ENCODE measurements at places on chromosomes 1 and 21.

GRCh38 chr1:244758708-244759107 is 76.8 kb upstream of the COX20 start:
- no peak for DNase-seq

GRCh38 chr1:23343221-23344110 is 618 bp downstream of the HNRNPR start:
- DNase-seq: peak; percentile 72

DNA sequence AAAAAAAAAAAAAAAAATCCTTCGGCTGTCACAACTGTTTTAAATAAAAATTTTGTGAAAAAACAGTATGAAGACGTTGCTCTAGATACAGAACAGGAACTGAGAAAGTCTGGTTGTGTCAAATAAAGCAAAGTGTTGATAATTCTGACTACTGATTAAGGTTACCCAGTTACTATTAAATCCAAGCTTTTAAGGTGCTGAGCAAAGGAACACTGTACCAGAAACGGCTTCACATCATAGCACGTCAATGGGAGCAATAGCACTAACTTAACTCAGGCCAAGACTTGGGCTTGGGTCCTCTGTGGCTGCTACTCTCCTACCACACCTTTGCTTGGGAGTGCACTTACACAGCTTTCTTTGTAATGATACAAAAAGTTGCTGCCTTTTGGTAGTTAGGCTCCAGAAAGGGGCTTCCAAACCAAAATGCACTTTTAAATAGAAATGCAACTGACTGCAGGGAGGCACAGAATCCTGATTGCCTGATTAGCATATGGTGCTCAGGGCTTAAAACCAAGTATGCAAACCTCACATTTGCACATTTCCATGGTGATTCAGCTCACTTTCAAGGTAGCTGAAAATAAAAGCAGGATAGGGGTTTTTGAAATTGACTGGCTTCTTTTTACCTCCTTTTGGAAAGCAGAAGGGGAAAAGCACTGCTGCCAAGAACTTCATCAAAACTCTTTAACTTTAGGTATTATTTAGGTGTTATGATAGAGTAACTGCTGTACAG is 6.3 kb downstream of the MCL1 start:
- no peak for DNase-seq

GRCh38 chr1:45863218-45863617 is 59.8 kb downstream of the MAST2 start:
- no peak for DNase-seq

DNA sequence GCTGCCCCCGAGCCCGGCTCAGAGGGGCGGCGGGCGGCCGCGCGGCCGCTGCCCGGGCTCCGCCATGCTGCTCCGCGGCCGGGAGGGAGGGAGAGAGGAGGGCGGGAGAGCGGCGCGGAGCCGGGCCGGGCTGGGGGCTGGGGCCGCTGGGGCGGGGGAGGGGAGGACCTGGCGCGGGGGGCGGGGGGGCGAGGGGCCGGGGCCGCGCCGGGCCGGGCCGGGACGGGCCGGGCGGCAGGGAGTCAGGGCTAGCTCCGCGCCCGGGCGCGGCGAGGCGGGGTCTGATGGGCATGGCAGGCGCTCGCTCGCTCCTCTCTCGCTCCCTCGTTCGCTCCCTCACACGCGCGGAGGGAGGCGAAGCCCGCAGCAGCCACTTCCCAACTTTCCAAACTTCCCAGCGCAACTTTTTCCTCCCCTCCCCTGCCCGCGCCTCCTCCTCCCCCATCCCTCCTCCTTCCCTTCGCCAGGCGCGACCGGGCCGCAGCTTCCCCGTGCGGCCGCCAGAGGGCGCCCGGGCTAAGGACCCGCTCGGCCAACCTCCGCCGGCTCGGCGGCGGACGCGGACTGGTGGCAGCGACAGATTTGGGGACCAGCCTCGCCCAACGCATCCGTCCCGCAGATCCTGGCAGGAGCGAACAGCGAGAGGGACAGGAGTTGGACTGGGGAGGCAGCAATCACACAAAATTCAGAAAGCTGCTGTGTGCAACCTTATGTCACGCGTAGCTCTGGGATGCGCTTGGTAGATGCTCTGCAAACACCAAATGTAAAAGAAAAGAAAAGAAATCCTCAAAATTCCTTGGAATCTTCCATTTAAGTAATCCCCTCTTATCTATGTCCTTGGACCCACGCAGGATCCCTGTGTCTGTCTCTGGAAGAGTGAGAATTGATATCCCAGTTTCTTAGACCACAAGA is at the start of gene TRABD2B:
TRABD2B (minus strand) TSS at position 97 of the 912 bp plus-strand sequence.
- peak; percentile 55 for DNase-seq

DNA sequence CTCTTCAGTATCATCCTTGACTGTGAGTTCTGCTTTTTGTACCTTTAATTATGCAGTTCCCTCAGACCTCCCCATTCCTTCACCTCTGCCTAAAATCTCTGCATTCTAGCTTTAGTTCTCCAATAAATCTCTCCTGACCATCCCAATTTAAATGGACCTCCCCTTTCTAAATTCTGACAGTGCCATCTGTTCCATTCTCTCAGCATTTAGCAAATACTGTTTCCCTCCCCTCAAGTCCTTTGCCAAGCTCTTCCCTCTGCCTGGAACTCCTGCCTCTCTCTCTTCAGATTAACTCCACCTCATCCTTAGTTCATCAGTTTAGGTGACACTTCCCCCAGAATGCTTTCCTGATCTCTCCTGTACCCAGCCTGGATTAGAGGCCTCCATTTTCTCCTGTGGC is 54.0 kb upstream of the JUN start:
- DNase-seq: no peak

DNA sequence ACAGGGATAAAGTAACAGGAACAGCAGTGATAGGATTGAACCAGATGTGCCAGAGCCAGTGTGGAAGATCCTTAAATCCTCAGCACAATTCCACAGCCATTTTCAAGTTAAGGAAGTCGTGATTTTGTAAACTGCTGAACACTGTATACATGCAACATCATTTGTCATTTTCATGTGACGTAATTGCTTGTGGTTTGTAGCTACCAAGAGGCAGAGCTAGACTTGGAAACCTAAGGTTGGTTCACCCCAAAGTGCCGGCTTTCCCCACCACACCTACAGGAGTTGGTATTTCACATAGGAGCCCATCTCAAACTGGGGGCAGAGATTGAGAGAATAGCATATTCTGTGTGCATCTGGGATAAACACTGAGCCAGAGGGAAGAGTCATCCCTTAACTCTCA is 113.9 kb downstream of the CAPN8 start:
- DNase-seq: no peak

DNA sequence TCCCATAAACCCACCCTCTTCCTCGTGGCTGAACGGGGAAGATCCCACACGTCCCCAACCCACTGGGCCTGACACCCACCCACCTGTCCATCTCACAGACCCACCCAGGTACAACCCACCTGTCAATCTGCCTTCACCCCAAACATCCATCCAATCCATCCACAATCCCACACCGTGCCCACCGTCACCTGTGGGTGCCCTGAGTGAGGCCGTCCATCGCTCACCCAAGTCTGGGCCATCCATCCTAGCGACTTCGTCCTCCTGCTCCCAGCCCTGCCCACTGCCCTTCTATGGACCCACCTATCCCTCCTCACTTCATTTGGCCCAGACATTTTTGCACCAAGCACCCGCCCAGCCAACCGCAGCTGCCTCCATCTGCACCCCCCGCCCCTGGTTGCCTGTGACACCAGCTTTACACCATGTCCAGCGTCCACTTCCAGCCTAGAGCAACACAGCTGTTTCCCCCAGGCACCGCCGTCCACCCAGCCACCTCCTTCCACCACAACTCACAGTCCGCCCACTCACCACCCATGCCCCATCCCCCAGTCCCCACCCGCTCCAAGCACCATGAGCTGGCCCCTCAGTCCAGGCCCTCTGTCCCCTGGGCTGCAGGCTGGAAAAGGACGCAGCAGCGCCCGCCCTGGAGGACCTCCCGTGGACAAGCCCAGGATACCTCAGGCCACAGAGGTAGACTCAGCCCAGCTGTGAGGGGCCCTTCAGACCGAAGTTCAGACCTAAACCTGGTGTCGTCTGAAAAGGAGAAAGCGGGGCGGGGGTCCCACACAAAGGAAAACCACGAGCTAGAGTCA is 7.7 kb downstream of the TTLL10 start:
- no peak for DNase-seq

- peak; percentile 35 for DNase-seq
Observed at GRCh38 chr1:153978274-153978909, 918 bp upstream of the JTB start.

DNA sequence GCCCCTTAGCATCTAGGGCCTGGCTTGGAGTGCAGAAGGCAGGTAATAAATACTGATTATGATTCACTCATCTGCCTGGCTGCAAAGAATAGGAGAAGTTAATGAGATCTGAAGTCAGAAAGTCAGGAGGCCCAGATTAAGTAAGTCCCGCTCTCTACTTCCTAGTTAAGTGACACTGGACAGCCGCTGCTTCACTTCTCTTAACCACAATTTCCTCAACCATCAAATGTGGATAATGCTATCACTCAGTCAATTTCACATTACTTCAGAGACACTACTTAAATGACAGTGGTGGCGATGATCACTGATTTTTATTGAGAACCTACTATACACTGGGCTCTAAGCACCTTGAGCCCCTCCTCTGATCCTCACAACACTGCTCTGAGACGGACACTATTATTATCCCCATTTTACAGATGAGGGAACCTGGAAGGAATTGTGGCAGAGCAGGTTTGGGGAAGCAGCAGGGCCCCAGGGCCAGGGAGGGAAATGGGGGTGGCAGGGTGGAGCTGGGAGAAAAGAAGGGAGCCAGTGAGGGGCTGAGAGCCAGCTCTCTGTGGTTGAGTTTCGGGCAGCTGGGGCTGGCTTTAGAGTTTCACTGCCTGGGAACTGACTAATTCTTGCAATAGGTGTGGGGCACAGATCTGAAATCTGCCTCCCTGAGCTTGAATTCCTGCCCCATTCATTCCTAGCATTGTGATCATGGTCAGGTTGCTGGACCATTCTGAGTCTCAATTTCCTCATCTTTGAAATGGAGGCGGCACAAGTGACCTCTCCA is 2.4 kb upstream of the E2F2 start:
- DNase-seq: no peak

- DNase-seq: no peak
Observed at GRCh38 chr1:17465228-17465627, 25.8 kb upstream of the RCC2 start.

- DNase-seq: no peak
Observed at GRCh38 chr1:65939191-65939590, 146.5 kb downstream of the PDE4B start.

DNA sequence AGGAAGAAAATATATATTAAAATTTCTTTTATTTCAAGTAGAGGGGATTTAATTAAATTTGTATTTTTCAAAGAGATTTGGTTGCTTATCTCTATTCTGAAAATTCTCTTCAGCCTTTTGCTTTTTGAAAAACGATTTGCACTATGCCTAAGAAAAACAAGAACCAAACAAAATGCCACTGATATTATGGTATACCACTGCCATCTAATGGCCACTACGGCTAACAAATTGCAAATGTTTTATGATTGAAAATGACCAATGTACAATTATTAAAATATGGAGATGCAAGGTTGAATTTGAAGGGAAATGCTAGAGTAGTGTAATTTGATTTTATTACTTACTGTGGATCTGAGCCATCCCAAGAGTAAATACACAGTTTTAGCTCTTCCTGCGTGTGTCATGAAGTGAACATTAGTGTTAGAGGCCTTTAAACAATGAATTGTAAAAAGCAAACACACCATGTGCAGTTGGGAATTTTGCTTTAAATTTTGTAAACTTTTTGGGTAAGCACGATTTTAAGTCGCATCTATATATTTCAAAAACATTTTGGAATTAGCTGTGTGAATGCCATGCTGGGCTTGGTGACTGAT is 137.4 kb upstream of the USP25 start:
- DNase-seq: peak; percentile 55

- no peak for DNase-seq
Observed at GRCh38 chr1:117605164-117605773, 579 bp upstream of the TENT5C start.

GRCh38 chr1:203306089-203306964 is 1.0 kb downstream of the BTG2 start:
- DNase-seq: peak; percentile 92

DNA sequence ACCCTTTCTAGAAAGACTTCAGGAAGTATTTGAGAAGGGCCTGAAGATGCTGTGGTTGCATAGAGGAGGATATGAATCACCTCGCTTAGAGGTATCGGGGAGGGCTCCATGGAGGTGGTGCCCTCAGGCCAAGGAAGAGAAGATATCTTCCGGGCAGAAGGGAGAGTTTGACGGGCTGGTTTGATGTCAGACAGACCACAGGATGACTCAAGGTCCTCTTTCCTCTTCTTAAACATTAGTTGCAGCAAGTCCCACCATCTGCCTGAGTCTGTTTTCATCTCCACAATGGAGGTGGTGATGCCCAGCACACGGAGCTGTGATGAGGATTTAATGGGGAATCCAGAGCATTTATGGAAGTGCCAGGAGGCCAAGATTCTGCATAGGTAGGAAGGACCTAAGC is 25.1 kb upstream of the RUNX3 start:
- no peak for DNase-seq

DNA sequence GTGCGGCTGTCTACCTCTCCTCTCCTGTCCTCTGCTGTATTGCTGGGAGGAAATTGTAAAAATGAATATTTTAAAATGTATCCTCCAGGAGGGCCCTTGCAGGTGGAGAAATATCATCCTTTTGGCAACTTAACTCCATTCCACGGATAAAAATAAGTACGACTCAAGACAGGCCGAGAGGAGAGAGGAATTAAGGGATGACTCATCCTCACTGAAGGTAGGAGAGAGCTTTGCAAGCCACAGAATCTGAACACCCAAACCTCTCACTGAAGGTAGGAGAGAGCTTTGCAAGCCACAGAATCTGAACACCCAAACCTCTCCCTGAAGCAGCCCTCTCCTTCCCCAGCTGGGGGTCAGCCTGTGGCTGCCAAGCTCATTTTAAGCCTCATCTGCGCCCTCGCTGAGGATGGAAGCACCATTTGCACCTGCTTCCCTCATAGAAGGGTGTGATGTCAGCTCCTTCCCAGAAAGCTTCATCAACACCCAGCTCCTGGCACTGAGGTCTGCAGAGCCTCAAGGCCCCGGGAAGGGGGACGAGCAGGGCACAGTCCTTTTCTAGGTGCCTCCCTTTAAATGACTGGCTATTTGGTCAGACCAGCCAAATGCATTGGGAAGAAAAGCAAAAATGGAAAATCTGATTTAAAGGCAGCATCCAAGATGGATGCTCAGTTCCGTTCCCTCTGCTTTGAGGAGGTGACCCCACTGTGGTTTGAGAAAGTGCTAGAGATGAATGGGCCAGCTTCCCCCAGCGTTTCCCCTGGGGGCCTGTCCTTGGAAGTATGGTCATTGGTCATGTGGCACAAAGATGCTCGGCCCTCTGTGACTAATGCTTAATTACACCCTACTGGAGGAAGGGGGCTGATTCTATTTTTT is 12.9 kb upstream of the SELENON start:
- DNase-seq: no peak
